Fibroblast of skin of right biceps (primary cell): ENCODE measurements at places on chromosomes 16 and 17.

GRCh38 chr17:10687499-10687898 lies 9.8 kb downstream of the SCO1 start:
- no peak for DNase-seq

DNA sequence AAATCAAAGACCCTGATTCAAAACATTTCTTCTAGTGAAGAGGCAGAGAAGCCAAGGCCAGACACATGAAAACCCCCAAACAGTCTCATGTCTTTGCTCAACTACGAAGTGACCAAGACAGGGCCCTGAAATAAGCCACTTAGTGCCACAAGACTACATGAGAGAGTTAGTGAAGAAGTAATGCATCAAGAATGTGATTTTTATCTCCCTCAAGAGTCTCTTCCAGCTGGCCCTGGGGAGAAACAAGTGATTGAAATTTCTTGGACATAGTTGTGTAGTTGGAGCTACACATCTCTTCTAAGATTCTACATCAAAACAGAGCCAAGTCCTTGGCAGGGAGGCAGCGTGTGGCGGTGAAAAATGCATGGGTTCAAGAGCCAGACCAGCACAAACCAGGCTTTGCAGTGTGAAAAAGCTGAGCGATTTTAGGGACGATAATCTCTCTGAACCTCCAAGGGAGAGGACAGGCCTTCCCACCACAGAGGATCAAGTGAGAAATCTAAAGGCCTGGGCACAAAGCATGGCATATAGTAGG lies 30.6 kb downstream of the LYRM1 start:
- DNase-seq, result no peak

DNA sequence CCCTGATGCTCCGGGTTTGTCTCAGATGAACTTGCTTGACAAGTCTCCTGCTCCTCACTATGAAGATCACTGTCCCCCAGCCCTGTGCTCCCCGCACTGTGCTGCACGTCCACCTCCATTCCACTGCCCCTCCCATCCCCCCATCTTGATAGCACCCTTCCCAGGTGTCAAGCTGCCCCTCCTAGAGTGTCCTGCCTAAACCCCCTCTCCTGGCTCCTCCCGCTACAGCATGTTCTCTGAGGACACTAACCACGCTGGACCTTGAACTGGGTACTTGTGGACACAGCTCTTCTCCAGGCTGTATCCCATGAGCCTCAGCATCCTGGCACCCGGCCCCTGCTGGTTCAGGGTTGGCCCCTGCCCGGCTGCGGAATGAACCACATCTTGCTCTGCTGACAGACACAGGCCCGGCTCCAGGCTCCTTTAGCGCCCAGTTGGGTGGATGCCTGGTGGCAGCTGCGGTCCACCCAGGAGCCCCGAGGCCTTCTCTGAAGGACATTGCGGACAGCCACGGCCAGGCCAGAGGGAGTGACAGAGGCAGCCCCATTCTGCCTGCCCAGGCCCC lies 18.5 kb downstream of the DEXI start:
- no peak for DNase-seq

GRCh38 chr17:63434951-63435571 lies 11.0 kb downstream of the CYB561 start:
- DNase-seq, result peak; percentile 40

GRCh38 chr17:82019690-82020571 lies 2.7 kb downstream of the CENPX start:
- peak; percentile 37 for DNase-seq

- DNase-seq, result no peak
Measured at GRCh38 chr16:11613381-11614303, 26.9 kb upstream of the LITAF start.

DNA sequence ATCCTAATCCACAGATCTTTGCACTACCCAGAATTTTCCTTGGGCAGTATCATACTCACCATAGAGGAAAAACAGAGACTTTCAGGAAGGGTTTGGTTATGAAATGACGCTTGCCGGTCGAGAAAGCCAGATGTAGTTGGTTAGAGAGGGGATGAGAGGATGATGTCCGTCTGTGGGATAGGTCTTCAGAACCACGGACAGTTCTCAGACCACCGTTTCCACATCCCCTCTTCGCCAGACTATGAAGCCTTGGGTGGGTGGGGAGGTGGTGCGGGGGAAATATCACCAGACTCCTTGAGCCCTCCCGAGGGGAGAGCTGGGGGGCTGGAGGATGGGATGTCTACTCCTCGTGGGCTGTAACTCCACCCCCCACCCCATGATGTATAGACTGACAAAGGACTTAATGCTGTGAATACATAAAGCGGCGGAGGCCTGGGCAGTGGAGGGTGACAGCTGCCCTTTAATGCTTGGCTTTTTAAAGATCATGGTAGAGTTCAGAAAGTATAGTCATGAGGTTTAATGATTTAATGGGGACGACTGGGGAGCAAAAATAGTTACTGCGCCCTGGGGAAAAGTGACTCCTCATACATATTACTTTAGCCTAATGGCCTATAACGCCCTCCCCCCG lies 96.6 kb downstream of the MRM1 start:
- peak; percentile 13 for DNase-seq

- peak; percentile 91 for DNase-seq
Measured at GRCh38 chr17:38469875-38470274, 41.6 kb downstream of the ARHGAP23 start.

DNA sequence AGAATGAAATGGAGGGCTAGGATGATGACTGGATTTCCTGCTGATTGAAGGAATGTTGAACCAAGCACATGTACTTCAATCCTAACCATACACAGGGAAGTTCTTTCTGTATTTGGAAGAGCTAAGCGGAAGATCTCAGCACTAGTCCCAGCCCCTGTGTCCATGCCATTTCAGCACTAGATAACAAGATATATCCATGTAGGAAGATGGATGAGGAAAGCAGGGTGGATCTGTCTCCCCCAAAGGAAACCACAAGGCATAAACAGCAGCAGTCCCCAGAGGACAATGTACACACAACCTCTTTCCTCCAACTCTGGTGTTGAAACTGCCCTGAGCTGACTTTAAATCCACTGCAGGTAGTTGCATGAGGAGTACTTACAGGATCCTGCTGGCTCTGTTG lies 75.1 kb downstream of the GRIN2A start:
- DNase-seq, result peak; percentile 70

DNA sequence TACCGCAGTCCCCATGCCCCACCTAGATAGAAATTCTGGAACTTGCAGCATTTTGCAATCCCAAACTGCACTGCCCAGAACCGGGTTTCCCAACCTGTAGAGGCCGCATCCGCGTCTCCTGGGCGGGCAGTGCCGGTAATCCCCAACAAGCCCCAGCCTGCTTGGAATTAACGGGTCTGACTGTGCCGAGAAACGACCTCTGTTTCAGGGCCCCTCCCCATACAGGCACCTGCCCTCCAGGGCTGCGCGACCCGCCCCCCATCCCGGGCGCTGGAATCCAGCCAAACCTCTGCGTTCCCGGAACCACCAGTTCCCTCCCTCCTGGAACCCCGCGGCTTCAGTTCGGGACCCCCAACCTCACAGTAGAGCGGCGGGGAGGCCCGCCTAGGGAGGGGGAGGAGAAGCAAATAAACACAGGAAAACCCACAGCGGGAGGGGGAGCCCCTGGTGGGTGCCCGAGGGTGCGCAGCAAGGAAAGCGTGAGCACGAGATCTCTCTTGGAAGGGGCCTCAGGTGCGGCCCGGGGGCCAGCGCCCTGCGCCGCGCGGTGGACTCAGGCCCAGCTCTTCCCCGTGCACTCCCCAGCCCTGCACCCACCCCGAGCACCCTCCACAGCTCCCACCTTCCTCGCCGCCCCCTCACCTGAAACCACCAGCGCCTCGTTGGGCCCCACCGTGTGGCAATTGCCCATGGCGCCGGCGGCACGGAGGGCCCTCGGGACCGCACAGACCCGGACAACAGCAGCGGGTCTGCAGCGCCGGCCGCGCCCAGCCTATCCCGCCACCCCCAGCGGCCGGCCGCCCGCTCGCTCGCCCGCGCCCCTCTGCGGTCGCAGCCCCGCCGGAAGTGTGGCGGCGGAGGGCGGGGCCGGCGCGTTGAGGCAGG lies at the start of gene FLOT2:
FLOT2 (minus strand) TSS at position 850 of the 885 bp plus-strand sequence; CDS start at position 691, 159 bp downstream.
- peak; percentile 32 for DNase-seq

GRCh38 chr17:75087558-75088453 lies at the start of gene SLC16A5:
SLC16A5 (plus strand) TSS chr17:75087954; CDS start chr17:75093637, 5,683 bp downstream.
- peak; percentile 85 for DNase-seq

GRCh38 chr17:38660097-38661025 lies 14.4 kb downstream of the EPOP start:
- no peak for DNase-seq

DNA sequence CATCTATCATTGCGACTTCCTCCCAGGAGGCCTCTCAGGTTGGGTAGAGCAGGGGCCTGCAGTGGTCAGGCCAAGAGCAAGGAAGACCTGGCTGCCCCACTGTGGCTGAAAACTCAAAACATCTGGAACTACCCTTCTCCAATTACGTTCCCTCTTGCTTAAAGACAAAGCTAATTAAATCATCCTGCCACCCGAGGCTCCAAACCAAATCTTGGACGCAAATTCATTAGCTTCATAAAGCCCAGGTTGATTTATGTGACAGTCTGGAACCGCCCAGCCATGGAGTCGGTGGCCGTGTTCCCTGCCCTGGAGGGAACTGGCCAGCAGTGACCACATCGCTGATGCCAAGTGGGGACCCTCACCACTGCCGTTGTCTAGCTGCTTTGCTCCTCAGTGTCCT lies 21.4 kb downstream of the GRIN2C start:
- DNase-seq, result no peak

- no peak for DNase-seq
Measured at GRCh38 chr16:11572301-11572995, 14.3 kb downstream of the LITAF start.

DNA sequence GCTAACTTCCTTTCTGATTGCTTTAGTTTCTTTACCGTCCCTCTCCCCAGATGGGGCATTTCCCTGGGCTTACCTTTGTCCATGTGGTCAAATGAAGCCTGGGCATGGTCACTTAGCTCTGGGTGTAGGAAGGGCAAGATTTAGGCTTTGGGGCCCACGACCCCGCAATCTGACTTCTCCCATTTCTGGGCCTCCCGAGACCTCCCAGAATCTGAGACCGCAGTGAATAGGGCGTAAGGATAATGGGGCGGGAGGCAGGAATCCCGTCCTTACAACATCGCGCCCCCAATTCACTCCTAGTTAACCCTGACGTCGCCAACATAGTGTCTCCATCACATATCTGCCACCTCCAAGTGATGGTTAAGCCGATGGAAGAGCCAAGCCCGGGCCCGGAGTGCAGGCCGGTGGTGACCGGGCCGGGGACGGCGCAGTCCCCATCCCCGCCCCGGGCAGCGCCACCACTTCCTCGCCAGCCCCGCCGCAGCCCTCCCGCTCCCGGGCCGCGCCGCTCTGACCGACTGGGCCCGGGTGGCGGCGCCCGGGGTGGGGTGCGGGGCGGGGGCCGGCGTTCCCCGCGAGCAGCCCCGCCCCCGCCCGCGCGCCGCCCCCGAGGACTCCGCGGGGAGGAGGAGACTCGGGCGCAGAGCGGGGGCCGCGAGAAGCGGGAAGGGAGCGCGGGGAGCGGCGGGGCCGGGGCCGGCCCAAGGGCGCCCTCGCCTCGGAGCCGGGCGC lies at the start of gene RHBDL3:
RHBDL3 (plus strand) TSS at position 641 of the 732 bp plus-strand sequence. CDS start 358 bp downstream, outside the sequence.
- peak; percentile 19 for DNase-seq
